NCI-H748 treated with DMSO at 0.1 percent for 48 hours (cell line): ENCODE measurements at places on chromosomes 6 and 20.

DNA sequence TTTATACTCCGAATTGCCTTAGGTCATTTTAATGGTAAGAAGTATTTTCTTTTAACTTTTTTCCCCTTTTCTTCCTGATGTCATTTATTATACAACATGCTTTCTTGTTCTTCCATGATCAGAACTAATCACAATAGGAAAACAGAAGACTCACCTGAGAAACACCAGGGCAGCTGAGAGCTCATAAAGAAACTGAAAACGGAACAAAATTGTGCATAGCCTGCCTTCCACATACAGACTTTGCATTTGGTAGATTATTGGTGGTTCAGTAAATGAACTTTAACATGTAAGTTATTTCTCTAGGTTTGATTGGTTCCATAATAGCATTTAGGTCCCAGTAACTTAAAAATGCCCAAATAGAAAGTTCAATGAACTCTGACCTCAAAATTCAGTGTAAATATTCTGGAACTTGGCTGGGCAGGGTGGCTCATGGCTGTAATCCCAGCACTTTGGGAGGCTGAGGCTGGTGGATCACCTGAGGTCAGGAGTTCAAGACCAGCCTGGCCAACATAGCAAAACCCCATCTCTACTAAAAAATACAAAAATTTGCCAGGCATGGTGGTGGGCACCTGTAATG, 161.1 kb upstream of the DTNBP1 start:
- no peak for DNase-seq

DNA sequence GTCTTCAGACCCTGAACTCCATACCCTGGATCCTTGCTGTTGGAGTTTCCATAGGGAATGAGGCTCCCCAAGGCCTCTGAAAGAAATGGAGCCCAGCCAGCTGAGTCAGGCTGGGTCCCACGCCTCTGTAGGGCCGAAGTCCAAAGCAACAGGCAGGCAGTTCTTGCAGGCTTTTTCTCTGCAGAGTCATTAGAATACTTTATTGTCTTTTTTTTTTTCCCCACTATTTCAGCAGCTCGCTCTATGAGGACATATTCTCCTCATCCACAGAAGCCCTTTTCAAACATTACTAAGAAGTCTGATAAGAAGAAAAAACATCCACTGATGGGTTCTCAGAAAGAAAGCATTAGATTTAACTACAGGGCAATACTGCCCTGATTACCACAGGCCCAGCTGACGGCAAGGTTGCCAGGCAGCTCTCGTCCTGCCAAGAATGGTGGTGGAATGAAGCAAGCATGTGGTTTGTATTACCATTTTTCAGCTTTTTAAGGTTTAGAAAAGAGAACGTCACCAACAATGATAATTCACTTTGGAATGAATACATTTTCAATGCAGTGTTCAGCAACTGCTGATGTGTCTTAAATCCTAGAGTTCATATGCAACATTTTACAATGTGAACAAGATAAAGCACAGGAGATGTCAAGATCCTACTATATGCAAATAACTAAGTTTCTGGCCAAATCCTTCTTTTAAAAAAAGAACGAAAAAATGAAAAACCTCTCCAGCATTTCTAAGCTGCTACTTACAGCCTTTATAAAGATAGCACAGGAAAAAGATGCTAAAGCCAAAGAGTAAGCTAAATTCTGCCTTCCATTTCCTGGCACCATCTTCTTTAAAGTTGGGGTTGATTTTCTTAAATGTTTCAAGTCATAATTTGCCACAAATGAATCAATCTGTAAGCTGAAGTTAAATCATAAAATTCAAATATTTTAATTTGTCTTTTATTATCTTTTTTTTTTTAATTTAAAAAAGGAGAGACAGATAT, 223.6 kb upstream of the CITED2 start:
- no peak for DNase-seq

- DNase-seq: no peak
Measured at GRCh38 chr6:136510782-136511181, 39.4 kb downstream of the MAP7 start.

- DNase-seq: no peak
Measured at GRCh38 chr6:41164551-41165120, 1.7 kb upstream of the TREM2 start.

DNA sequence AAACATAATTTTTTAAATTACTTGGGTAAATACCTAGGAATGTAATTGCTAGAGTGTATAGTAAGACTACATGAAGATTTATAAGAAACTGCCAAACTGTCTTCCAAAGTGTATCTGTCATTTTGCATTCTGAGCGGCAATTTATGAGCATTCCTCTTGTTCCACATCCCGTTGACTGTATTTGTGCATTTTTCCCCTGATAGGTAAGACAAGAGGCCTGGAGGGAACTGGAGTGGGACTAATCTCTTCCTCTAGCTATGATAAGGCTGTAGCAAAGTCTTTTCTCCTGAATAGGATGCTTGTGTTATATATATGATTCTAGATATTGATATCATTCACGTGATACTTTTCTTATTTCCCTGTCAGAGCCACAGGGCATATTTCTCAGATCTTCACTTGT, 1557.5 kb downstream of the GRIK2 start:
- no peak for DNase-seq

DNA sequence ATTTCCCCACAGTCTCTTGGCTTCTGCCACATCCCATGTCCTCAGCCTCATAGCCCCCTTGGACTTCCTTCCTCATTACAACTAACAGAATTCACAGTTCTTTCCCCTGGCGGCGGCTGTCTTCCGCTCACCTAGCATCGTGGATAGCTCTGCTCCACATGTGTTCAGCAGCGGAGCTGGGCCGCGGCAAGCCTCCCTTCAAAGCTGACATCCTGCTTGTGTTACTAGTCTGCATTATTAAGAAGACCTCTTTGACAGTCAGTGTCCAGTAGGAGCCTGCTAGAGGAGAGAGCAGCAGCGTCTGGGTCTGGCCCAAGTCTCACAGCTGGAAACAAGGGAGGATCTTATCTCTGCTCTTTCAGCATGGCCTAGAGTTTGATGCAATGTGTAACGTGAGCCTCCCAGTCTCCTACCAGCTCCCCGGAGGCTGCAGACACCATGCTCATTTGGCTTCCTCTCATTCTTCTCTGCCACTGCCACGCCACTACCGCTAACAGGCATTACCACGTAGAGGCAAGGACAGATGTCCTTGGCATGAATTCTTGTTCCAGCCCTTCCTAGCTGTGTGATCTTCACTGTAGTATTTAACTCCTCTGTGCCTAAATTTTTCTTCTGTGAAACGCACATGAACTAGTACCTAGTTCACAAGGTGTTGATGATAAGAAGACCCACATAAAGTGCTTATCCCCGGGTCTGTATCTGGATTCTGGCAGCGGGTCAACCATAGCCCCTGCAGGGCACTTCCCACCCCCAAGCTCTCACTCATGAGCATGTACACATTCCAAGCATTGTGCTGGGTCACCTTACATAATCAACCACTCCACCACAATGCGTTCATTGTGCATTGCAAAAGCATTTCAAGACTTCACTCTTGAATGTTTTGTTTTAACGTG, 107.1 kb upstream of the BACH2 start:
- no peak for DNase-seq

DNA sequence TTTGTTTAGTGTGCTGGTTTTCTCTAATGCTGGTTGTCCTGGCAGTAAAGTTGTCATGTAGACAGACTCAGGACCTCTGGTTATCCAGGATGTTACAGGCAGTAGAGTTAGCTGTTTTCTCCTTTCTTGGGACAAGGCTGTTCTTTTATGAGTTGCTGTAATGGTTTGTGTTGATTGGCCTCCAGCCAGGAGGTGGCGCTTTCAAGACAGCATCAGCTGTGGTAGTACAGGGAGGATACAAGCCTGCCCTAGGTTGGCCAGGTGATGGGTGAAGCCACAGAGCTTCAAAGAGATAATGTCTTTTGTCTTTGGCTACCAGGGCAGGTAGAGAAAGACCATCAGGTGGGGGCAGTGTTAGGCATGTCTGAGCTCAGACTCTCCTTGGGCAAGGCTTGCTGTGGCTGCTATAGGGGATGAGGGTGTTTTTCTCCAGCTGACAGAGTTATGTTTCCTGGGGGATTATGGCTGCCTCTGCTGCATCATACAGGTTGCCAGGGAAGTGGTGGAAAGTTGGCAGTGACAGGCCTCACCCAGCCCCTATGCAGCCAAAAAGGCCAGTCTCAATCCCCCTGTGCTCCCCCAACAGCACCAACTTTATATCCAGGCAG, 127.2 kb upstream of the TAB2 start:
- peak; percentile 14 for DNase-seq

DNA sequence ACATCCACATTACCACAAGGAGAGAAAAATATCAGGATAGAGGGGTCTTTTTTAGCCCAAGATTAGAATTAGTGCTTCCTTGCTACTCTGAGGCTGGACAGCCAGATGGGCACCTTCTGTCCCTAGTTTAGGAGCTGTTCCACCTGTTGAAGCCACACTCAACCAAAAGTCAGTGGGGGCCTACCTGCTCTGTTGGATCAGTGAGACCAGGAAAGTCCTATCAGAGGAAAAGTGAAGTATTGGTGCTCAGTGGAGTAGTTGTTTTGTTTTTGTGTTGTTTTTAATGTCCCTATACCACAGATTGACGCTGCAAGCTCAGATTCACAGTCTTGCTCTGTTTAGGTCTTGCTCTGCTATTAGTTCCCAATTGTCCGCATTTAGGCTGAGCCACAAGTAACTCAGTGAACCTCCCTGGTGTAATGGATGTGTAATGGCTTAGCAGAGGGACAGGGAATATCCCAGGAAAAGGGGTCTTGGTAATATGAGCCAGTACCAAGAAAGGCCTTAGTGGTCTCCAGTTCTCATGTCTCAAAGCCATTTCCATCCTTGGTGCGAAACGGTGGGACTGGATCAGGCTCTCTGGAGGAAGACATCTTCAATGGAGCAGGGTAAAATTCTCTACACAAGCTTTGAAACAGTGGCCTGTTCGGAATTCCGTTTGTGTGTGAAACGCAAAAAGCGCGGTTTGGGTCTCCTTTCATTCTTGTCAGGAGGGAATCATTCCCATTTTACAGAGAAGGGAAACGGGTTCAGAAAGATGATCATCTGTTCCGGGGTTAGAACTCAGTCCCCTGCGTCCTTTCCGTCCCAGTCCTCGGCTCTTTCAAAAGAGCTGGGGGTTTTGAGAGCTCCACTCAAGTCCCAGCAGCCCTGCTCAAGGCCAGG, 631 bp upstream of the PABPC1L start:
- no peak for DNase-seq
